Stimulated activated CD4-positive, alpha-beta T cell treated with anti-CD3 and anti-CD28 coated beads, Interleukin-2, amount 100 ng/mL, for 4 hours (primary cell): ENCODE measurements at places on chromosomes 3 and 15.

GRCh38 chr15:44813231-44813630, 76.9 kb downstream of the TRIM69 start:
- DNase-seq, result no peak

DNA sequence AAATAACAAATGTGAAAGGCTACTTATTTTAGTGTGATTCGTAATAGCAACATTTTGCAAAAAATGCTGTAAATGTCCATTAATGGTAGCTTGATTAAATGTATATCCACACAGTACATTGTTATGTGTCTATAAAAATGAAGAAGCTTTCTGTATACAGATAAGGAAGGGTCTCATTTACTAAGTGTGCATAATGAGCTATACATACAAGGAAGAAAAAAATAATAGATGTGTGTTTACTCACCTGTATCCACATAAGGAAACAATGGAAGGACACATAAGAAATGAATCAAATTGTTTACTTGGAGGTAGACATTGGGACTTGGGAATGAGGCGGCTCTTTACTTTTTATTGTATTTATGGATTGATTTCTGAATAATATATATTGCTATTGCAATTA, 34.9 kb downstream of the MED12L start:
- DNase-seq, result no peak

GRCh38 chr15:27133249-27133648, 162.3 kb downstream of the GABRG3 start:
- no peak for DNase-seq

GRCh38 chr3:94420931-94421330, 358.1 kb downstream of the NSUN3 start:
- no peak for DNase-seq

DNA sequence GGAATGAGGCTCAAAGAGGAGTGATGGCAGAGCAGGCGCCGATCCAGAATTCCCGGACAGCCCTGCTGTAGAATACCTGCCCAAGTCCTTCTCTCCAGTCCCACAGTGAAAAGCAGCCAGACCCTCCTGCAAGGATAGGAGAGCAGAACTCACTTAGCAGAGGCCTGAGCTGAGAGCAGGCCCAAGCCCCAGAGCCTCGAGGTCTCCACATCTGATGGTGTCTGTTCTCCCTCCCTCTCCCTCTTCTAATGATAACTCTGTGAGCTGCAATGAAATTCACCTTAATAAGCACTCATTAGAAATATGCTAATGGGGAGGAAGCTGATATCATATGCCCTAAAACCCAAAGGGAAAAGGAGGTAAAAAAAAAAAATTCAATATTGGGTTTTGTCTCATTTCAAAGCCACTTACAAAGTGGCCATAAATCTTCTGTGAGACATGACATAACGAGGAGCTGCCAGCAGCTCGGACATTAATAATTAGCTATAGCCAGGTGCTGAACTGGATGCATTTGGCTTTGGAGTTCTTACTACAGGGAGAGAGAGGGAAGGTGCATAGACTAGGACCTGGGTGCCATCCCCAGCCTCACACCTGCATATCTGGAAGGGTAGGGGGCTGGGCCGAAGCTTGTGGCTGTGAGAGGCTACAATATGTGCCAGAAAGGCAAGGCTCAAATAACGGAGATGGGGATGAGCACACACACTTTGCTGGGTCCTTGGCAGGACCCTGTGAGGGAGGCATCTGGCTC, 108.4 kb downstream of the MEGF11 start:
- DNase-seq, result no peak

- no peak for DNase-seq
Observed at GRCh38 chr3:39505866-39506742, 38.6 kb downstream of the MOBP start.

DNA sequence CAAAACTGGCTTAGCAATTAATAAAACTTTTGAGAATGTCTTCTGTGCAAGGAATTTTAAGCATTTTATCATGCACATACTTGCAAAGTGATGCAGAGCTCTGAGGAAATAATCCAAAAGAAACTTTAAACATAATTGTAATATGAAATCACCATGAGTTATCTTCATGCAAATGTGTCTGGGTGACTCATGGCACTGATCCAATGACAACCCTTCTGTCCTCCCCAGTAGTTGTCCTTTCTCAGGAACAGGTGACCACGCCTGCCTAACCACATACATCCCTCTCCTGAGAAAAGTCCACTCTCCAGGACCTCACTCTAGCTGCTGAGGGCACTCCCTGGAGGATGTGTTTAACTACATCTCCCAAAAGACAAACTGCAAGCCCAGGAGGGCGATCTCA, 530.6 kb upstream of the IL12A start:
- DNase-seq, result no peak

GRCh38 chr3:112638327-112639020, 2.5 kb downstream of the CCDC80 start:
- no peak for DNase-seq

- no peak for DNase-seq
Observed at GRCh38 chr3:53346922-53347260, 452 bp downstream of the DCP1A start.

- no peak for DNase-seq
Observed at GRCh38 chr3:10260211-10260701, 12.0 kb downstream of the TATDN2 start.

GRCh38 chr3:53083949-53084309, 38.1 kb upstream of the SFMBT1 start:
- DNase-seq, result no peak

DNA sequence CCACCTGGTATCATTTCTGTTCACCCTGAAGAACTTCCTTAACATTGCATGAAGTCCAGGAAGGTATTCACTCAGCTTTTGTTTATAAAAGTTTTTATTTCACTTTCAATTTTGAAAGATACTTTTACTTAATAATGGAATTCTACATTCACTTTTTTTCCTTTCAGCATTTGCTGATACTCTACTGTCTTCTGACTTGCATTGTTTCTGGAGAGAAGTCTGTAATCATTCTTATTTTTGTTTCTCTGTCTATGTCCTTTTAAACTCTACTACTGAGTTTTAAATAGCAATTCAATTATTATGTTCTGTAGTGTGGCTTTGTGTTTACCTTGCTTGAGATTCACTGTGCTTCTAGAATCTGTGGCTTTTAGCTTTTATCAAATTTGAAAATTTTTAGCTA, 42.4 kb downstream of the MYL3 start:
- no peak for DNase-seq

GRCh38 chr15:72319360-72319984, 485 bp downstream of the CELF6 start:
- no peak for DNase-seq

DNA sequence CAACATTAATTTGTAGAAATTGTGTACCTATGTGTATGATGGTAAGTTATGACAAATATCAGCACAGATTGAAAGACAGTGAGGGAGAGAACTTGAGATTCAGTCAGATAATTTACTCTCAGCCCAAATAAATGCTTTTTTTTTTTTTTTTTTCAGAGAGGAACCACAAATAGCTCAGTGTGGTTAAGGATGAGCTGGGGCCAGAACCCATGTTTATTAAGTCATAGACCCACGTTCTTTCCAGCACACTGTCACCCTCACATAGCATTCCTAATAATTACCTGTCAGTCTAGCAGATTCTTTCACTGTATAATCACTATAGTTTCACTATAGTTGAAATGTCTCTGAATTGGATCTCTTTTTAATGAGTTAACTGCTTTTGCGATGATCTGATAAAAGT, 246.1 kb downstream of the ZIC1 start:
- no peak for DNase-seq

GRCh38 chr3:31035681-31036080, 141.2 kb upstream of the GADL1 start:
- no peak for DNase-seq

- DNase-seq, result no peak
Observed at GRCh38 chr3:89320186-89320585, 212.8 kb downstream of the EPHA3 start.

GRCh38 chr15:67150023-67150860, 84.8 kb downstream of the SMAD3 start:
- no peak for DNase-seq

DNA sequence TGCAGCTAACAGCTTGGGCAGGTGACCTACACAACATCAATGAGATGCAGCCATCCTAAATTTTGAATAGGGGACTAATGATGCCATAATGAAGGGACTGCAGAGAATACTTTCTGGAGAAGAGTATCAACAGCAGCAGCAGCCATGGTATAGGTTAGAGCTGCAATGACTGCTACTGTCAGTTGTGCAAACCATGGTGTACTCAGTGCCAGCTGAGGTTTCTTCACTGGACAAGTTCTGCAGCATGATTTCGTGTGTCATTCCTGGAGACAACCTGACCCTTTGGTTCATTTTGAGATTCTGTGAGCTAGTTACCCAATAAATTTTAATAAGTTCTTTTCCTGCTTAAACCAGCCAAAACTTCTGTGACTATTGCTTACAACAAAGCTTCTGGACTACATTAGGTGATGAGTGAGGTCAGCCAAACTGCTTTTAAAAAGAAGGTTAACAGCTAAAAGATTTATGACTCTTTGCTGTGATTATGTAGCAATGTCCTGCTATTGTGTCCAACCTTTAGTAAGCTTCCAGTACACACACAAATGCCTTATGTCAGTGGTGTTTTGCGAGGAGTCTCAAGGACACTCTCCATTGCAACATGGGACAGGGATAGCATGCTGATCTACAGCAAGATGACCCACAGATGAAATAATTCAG, 4.8 kb upstream of the DAZL start:
- no peak for DNase-seq

DNA sequence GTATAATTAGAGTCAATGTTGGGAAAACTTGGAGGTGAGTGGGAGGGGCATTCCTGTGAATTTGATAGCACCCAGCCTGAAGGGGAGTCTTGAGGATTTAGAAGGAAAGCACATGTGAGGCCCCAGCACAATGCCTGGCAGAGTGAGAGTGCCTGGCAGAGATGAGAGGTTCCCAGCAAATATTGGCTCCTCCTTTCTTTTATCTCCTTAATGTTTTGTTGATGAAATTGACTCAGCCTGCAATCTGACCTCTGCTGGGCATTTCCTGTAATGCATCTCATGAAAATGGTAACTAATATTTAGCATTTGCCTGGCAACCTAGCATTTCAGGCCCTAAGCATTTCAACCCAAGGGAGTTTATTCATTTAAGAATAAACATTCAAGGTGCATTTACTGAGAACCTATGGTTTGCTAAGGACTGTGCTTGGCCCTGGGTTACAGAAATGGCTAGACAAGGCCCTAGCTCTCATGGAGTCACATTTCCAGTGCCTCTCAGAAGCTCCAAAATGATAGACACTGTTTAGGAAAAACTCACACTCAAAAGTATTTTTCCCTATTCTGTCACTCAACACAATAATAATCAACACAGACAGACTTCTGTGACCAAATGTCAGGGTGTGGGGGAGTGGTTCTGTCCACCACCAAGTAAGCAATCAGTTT, 19.0 kb downstream of the PDHB start:
- peak; percentile 19 for DNase-seq

DNA sequence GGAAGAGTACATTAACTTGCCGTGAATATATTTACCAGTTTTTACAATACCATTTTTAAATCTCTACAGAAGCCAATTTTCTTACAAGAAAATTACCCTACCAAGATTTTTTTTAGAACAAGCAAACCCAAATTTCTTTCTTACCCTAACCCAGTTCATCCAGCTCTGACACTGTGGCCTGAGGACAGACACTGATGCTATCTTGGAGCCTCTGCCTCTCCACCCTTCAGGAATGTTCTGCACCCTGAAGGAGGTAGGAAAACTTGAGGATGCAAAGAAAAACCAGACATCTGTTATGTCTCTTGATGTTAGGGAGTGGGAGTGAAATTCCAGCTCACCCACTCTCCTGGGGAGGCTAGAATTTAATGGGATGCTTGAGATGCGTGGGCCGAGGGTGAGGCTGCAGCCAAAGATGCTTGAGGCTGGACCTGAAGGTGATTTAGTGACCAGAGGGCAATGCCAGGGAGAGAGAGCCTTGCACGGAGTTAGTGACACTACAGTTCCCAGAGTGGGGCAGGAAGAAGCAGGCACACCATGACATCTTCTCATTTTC, 69.9 kb downstream of the LIPC start:
- DNase-seq, result no peak

DNA sequence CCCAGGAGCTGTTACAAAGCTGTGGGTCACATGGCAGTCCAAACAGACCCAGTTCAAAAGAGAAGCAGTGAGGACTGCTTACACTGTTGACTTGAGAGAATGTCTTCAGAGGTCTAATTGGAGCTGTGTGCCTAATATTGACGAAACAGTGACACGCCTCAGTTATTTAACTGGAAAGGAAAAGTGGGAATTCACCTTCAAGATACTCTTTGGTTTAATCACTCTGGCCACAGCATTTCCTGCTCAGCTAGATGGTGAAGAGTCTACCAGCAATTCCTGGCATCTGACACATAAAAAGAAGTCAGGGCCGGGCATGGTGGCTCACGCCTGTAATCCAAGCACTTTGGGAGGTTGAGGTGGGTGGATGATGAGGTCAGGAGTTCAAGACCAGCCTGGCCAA, 326.4 kb downstream of the SV2B start:
- DNase-seq, result no peak

DNA sequence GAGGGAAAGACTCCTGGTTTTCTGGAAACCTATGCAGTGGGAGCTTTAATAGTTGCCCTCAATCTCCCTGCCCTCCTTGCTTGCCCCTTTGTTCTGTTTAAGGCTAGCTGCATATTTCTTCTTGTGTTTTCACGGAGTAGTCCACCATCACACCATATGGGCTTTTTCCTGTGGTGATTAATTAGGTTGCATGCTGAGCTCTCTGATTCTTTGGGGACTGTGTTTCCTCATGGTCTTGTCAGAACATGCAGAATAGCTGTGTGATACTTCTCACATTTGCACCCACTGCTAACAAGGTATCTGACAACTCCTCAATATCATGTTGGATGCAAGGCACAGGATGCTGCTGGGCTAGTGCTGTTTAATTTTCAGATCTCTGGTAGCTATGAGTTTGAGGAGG, 139.6 kb downstream of the PTPRG start:
- no peak for DNase-seq

- DNase-seq, result no peak
Observed at GRCh38 chr3:156149876-156150275, 29.5 kb downstream of the KCNAB1 start.

DNA sequence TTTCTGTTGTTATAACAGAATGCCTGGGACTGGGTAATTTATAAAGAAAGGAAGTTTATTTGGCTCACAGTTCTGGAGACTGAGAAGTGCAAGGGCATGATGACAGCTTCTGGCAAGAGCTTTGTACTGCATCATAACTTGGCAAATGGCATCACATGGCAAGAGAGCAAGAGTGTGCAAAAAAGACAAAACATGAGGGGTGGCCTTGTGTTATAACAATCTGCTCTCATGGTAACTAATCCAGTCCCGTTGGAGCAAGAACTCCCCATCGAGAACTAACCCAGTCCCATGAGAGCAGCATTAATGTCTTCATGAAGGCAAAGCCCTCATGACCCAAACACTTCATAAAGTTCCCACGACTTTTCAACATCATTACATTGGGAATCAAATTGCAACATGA, 23.2 kb downstream of the SCN11A start:
- no peak for DNase-seq

DNA sequence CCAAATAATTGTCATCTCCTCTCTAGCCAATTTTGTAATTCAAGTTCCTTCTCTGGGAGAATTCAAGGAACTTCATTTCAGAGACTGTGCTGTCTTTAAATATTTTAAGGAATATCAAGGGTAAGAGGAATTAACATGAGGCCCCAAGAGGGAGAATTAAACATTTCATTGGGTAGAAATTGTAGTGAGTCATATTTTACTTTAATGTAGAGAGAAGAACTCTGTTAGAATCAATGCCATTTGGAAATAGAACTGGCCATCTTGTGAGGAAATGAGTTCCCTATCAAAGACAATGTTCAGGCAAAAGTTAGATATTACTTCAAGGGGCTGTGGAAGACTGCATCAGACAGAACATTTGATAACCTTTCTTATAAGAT, 43.5 kb upstream of the TP63 start:
- DNase-seq, result no peak
